ENCODE measurements at places on chromosomes 16 and 17. TPM values are rescaled to one million over a fixed set of nuclear protein-coding genes. Genes with fewer than 3 reads are reported as not detected.

GRCh38 chr16:89522287-89522686 lies 14.1 kb downstream of the SPG7 start:
- peaks cover 7% of the 10 kb centered on the region for H3K4me1 ChIP-seq
- no peaks in the 10 kb centered on the region for H3K27me3 ChIP-seq
- no peak for DNase-seq
- H3K27ac ChIP-seq, result no peak overlapping the region

- H3K27ac ChIP-seq, result peak overlapping the region; percentile 59
- no peaks in the 10 kb centered on the region for H3K27me3 ChIP-seq
- no peak overlapping the region for H3K4me3 ChIP-seq
- H3K4me1 ChIP-seq, result peaks cover 8% of the 10 kb centered on the region
Observed at GRCh38 chr16:53756275-53756996, 52.5 kb downstream of the FTO start.

BRICD5 gene
- 13.3 TPM for total RNA-seq

DNA sequence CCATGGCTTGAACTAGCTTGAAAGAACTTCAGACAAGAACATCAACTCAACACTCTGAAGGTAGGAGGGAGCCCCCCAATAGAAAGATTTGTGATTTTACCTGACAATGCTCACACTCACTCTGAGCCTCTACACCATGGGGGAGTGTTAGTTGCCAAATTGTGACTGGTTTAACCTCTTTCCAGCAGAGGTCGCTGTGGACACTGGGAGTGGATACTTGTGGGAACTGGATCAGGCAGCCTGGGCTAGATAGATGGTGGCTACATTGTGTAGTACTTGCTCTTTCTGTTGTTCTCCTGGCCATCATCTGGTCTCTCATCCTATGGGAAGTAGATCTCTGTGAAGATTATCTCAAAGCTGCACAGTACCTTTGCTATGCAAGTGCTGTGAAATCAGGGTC lies 2.9 kb downstream of the SMPD3 start:
- peaks cover 32% of the 10 kb centered on the region for H3K4me1 ChIP-seq
- peaks cover 9% of the 10 kb centered on the region for H3K27me3 ChIP-seq
- no peak overlapping the region for H3K4me3 ChIP-seq

DNA sequence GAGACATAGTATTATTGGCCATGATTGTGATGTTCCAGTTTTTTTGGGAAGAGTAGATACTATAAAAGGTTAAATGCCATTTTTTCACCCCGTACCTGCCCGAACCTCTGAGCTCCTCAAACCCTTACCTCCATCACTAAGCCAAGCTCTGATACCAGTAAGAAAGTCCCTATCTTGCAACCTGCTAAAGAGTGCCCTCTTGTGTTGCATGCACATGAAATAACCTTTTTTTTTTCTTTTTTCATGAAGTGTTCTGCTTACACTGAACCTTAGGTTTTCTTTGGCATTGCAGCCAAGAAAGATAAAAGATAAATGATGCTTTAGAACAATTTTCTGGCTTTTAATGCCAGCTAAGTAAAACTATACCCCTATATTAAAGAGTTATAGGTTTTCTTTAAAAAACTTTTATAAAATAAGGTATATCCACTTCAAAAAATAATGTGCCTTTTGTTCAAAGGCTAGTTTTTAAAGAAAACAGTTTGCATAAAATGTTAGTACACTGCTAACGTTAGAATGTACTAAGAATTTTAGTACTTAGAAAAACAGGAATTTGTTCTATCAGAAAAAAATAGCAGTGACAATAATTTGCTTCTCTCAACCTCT lies 295.3 kb upstream of the PMFBP1 start:
- peak; percentile 37 for DNase-seq
- no peaks in the 10 kb centered on the region for H3K4me1 ChIP-seq
- no peaks in the 10 kb centered on the region for H3K36me3 ChIP-seq
- H3K27me3 ChIP-seq, result no peaks in the 10 kb centered on the region
- H3K4me3 ChIP-seq, result no peak overlapping the region

DNA sequence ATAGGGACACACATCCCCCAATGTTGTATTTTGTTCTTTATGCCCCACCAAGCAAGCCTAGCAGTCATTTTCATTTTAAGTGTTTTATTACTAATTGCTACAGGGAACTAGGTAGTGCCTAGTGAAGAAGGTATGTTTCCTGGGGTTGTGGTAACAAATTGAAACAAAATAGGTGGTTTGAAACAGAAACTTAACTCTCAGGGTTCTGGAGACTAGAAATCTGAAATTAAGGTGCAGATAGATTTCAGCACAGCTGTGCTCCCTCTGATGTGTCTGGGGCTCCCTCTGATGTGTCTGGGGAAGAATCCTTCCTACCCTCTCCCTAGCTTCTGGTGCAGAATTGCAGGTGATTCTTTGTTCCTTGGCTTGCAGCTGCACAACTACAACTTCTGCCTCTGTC lies 390.1 kb downstream of the ZFHX3 start:
- no peak for DNase-seq
- H3K4me3 ChIP-seq, result no peak overlapping the region
- no peak overlapping the region for H3K27ac ChIP-seq

- no peak for DNase-seq
- H3K27me3 ChIP-seq, result no peaks in the 10 kb centered on the region
- H3K27ac ChIP-seq, result no peak overlapping the region
- H3K36me3 ChIP-seq, result no peaks in the 10 kb centered on the region
- H3K4me1 ChIP-seq, result no peaks in the 10 kb centered on the region
Observed at GRCh38 chr17:67323445-67323844, 42.9 kb downstream of the PSMD12 start.

DNA sequence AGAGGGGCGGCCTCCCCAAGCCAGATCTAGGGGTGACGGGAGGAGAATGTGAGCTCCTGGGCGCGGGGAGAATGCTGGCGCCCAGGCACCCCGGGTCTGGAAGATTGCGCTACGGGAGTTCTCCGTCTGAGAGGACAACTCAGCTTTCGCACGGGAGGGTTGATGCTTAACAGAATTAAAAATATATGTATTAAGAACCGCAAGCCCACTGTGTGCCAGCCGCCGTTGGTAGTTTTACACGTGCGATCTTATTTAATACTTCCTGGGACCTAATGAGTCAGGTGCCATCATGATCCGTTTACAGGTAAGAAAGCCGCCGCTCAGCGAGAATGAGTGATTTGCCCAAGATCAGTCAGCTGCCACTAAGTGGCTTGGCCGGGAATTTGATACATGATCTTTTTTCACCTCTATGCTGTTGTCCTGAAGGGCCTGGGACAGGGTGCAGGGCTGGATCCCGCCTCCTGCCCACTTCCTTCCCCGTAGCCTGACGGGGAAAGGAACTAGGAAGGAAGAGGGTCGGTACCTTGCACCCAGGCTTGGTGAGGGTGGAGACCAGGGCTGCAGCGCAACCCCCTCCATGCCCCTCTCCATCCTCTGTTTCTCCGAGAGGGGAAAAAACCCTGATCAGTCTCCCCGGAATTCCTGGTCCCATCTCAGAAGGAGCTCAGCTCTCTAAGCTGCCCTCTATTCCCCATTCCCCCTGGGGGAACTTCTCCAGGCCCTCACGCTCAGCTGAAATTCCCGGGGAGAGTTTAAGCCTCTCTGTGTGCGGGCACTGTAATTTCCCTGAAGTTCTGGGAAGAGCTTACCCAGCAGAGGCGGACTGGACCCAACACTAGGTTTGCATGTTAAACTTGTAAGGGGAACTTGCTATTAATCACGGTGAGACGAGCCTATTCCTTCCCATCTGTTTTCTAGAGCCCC lies 983 bp downstream of the VAT1L start:
- peaks cover 18% of the 10 kb centered on the region for H3K27me3 ChIP-seq
- H3K4me1 ChIP-seq, result peaks cover 19% of the 10 kb centered on the region
- H3K27ac ChIP-seq, result no peak overlapping the region
- no peaks in the 10 kb centered on the region for H3K36me3 ChIP-seq
- peak overlapping the region; percentile 80 for H3K4me3 ChIP-seq

- H3K27ac ChIP-seq, result no peak overlapping the region
- DNase-seq, result no peak
- peaks cover 91% of the 10 kb centered on the region for H3K36me3 ChIP-seq
- no peaks in the 10 kb centered on the region for H3K27me3 ChIP-seq
Observed at GRCh38 chr17:1582374-1582773, 19.8 kb upstream of the PITPNA start.

DNA sequence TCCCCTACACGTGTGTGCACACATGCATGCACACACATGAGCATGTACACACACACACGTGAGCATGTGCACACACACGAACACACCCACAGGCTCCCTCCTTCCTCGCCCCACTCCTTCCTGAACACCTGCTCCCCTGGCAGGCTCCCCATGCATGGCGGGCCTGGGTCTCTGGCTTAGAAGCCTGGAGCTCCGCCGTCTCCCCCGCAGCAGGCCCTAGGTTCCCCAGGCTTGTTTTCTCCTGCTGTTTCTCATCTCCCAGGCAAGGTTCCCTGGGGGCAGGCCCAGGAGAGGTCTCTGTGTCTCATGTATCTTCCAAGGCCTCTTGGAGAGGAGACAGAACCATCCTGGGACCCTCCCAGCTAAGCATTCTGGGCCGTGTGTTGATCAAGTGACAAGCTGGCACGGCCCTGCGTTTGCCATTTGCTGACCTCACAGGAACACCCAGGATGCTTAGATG lies 202.3 kb upstream of the CIBAR2 start:
- H3K36me3 ChIP-seq, result peaks cover 2% of the 10 kb centered on the region
- no peak overlapping the region for H3K4me3 ChIP-seq
- no peaks in the 10 kb centered on the region for H3K27me3 ChIP-seq

UNC13D gene
- total RNA-seq, result 3.1 TPM

GRCh38 chr16:26563018-26563417 lies 503.7 kb upstream of the C16orf82 start:
- H3K27ac ChIP-seq, result no peak overlapping the region
- no peaks in the 10 kb centered on the region for H3K27me3 ChIP-seq
- H3K4me1 ChIP-seq, result no peaks in the 10 kb centered on the region

- H3K4me1 ChIP-seq, result peaks cover 16% of the 10 kb centered on the region
- DNase-seq, result no peak
- no peaks in the 10 kb centered on the region for H3K27me3 ChIP-seq
- peak overlapping the region; percentile 94 for H3K27ac ChIP-seq
- H3K4me3 ChIP-seq, result peak overlapping the region; percentile 63
Observed at GRCh38 chr16:50152351-50152806, 727 bp upstream of the TENT4B start.

- H3K4me1 ChIP-seq, result peaks cover 29% of the 10 kb centered on the region
- peaks cover 35% of the 10 kb centered on the region for H3K36me3 ChIP-seq
- H3K4me3 ChIP-seq, result peak overlapping the region; percentile 79
- DNase-seq, result no peak
Observed at GRCh38 chr16:29862383-29862883, 593 bp downstream of the CDIPT start.

- peaks cover 9% of the 10 kb centered on the region for H3K36me3 ChIP-seq
- no peaks in the 10 kb centered on the region for H3K27me3 ChIP-seq
- no peak for DNase-seq
- H3K4me3 ChIP-seq, result no peak overlapping the region
- no peak overlapping the region for H3K27ac ChIP-seq
Observed at GRCh38 chr17:63500543-63501390, 22.4 kb upstream of the KCNH6 start.

DNA sequence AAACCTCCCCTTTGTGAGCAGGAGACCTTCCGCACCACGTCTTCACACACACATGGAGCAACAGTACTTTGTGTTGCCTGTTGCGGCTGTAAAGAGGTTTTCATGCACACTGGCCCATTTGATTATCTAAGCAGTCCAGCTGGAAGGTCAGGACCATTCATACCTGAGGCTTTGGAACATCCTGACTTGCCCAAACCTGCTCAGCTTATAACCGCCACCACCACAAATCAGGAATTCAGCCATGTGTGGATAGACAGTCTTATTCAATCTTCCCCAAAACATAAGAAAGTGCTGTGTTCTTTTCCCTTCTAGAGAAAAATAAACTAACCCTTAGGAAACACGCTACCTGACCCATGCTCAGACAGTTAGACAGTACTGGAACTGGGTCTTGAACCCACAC lies 81.6 kb upstream of the XYLT1 start:
- H3K27ac ChIP-seq, result no peak overlapping the region
- no peaks in the 10 kb centered on the region for H3K4me1 ChIP-seq
- no peak for DNase-seq
- H3K36me3 ChIP-seq, result no peaks in the 10 kb centered on the region
- no peaks in the 10 kb centered on the region for H3K27me3 ChIP-seq
- no peak overlapping the region for H3K4me3 ChIP-seq

VAT1L gene
- total RNA-seq, result 79.7 TPM

KRT14 gene
- total RNA-seq, result 1.4 TPM

DNA sequence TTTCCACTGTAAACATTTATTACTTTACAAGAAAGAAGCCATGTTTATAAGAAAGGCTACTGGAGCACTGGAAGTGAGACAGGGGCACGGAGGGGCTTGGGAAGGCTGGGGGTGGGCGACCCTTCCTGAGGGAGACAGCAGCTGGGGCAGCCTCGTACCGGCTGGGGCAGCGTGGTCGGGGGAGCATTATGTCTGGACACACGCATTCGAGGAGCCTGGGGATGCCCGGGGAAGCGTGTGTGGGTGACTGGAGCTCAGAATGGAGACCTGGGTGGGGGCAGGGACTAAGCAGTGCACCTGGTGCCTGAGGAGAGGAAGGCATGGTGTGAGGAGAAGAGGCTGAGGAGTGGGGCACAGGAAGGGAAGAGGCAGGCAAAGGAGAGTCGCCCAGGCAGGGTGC lies 64.5 kb downstream of the SRCIN1 start:
- no peak overlapping the region for H3K4me3 ChIP-seq
- H3K27ac ChIP-seq, result no peak overlapping the region
- H3K36me3 ChIP-seq, result peaks cover 64% of the 10 kb centered on the region
- DNase-seq, result no peak

TRPV3 gene
- total RNA-seq, result 2.2 TPM

OTOA gene
- total RNA-seq, result 0.61 TPM

GRCh38 chr16:56337131-56337857 lies 88.1 kb downstream of the AMFR start:
- H3K36me3 ChIP-seq, result peaks cover 96% of the 10 kb centered on the region
- peaks cover 8% of the 10 kb centered on the region for H3K4me1 ChIP-seq
- no peak overlapping the region for H3K4me3 ChIP-seq
- no peaks in the 10 kb centered on the region for H3K27me3 ChIP-seq

DNA sequence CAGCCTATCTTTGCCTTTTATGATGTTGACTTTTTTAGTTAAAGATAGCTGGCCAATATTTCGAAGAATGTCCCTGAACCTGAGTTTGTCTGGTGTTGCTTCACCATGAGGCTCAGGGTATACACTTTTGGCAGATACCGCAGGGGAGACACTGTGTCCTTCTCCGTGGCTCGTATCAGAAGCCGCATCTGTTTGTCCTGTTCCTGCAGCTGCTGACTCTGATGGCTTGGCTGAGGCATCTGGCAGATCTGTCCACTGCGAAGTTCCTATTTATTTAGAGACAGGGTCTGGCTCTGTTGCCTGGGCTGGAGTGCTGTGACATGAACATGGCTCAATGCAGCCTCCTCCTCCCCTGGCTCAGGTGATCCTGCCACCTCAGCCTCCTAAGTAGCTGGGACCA lies 93.5 kb downstream of the CRISPLD2 start:
- peaks cover 32% of the 10 kb centered on the region for H3K4me1 ChIP-seq
- no peaks in the 10 kb centered on the region for H3K36me3 ChIP-seq
- no peak overlapping the region for H3K27ac ChIP-seq
- no peak for DNase-seq

GRCh38 chr16:82935766-82936165 lies 309.0 kb downstream of the CDH13 start:
- H3K27ac ChIP-seq, result no peak overlapping the region
- H3K4me1 ChIP-seq, result no peaks in the 10 kb centered on the region
- H3K36me3 ChIP-seq, result no peaks in the 10 kb centered on the region
- no peak overlapping the region for H3K4me3 ChIP-seq
- DNase-seq, result no peak
